Activated CD4-positive, CD25-positive, alpha-beta regulatory T cell (primary cell): ENCODE measurements at places on chromosomes 6 and 20.

- no peak for DNase-seq
Measured at GRCh38 chr6:74734901-74735300, 471.0 kb downstream of the COL12A1 start.

DNA sequence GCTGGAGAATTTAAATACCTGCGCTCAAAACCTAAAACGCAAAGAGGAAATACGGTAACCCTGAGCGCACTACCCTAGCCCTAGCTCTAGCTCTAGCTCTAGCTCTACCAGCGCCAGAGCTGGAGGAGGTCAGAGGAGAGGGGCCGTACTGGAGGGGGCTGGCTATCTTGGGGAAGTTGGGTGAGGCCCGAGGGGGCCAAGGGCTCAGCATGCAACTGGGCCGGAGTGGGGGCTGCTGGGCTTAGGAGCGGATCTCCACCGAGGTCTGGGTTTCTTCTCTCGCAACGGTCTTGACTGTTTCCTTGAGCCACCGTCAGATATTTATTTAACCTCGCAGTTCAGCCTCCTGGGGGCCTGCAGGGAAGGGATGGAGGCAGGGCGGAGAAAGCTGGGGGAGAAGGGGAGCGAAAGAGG is 91.0 kb downstream of the NCR2 start:
- DNase-seq, result no peak

DNA sequence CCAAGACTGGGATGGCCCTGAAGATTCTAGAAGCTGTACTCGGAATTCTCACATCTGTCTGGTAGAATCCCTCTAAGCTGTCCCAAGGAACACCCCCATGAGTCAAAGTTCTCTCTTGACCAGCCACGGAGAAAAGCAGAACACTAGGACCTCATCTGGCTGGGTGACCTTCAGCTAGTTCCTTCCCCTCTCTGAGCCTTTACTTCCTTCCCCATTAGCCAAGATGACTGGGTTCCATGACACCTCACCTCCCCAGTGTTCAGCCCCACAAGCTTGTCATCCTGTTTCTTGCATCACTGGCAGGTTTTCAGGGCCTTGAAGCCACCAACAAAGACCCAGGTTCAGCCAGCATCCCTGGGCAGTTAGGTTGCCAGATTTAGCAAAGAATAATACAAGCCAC is 47.8 kb downstream of the MAFB start:
- no peak for DNase-seq

DNA sequence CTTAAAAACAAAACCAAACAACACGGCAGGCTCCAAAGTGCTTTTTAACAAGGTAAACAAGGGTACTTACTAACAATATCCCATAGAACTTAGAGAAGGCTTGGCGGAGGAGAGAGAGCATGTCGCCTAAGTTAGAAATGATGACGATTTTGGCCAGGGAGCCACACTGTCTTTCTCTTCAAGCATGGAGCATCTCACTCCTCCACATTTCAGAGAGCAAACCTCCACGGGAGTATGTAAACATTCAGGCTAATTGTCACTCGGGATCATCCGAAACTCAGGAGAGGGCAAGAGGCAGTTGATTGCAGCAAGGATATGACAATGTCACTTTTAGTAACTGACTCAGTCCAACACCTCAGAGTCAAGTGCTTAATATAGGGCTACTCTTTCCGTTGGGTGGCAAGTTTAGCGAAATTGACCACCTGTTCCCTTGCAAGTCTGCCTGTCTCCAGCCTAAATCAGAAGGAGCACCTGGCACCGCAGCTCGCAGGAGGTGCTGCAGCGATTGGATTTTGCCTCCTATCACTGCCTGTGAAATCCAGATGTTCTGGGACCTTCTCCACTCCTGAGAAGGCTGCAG is 65.8 kb upstream of the RPS6KA2 start:
- no peak for DNase-seq

GRCh38 chr6:44342489-44342888 is at the start of gene SPATS1:
Gene SPATS1, plus strand, starts transcription at chr6:44342650. Its CDS starts 446 bp downstream, at chr6:44343096.
- DNase-seq, result no peak

- DNase-seq, result no peak
Measured at GRCh38 chr6:14957355-14958059, 288.4 kb upstream of the JARID2 start.

DNA sequence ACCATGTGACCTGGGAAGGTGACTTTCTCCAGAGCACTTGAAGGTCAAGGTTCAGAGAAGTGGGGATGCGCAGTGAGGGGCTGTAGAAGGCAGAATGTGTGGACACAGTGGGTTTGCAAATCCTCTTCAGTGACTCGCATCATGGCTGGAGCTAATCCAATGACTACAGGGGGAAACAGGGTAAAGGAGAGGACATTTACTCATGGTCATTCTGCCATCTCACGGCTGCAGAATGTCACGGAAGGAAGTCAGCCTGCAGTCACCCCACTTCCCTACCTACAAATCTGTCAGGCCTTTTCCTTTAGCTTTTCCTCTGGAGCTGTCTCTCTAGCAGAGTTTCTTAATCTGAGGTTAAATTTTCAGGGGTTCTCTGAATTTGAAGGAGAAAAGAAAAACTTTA is 337.6 kb downstream of the CDC5L start:
- no peak for DNase-seq

DNA sequence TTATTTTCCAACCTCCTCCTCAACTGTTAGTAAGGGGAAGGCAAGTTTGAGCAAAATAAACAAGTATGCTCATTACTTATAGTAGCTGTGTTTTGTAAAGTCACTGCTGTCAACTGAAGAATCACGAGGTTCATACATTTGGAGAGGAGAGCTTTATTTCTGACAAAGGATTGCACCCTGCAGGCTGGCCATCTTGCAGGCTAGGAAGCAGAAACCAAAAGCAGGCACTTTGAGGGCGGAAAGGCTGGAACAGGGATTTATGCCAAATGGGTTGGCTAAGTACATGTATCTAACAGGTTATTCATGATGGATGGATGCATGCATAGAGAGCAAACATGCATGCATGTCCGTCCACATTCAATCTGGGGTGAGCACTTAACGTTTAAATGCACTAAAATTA is 46.7 kb downstream of the PSMB1 start:
- no peak for DNase-seq

DNA sequence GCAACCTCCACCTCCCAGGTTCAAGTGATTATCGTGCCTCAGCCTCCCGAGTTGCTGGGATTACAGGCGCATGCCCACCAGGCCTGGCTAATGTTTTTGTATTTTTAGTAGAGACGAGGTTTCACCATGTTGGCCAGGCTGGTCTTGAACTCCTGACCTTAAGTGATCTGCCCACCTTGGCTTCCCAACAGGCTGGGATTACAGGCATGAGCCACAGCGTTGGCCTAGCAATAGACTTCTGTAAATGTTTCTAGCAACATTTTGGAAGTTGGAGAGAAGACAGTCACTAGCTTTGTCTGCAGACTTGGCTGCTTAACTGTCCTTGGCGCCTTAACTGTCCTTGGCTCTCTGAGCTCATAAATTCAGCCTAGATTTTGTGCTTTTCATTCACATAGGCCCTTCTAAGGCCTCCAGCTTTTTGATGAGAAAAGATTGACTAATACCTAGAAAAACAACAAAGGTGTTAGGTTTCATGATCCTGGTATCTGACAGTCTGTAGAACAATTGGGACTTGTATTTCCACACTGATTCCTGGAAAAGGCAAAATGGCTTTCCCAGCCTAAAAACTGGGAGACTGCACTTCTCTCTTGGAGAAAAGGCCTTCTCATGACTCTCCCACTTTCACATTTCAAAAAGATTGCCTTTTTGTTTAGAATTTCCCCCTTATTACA is 49.7 kb downstream of the OR2B2 start:
- no peak for DNase-seq

DNA sequence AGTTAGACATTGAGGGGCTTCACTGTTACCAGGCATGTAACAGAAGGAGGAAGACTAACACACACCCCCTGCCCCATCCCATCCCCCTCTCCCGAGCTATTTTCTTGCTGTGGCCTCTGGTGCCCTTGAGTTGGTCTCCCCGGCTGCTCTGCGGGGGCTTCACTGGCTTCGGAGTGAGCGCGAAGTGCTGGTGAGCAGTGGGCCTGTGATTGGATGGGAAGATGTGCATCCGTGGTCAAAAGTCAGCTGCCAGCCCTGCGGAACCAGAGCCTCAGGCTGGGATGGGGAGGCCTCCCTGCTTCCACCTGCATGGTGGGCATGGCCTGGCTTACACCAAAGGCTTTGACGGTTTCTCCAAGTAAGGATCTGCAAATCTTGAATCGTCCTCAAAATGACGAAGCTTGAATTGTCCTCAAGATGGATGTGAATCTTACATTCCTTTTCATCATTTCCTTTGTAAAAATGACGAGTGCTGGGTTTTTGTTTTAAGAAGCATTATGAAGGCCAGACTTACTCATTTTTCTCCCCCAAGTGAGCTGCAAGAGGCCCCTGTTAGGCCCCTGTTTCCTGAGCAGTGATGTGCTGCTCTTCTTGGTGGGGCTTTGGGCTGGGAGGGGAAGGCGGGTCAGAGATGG is 23.7 kb downstream of the SPATA2 start:
- DNase-seq, result no peak

- no peak for DNase-seq
Measured at GRCh38 chr6:1250489-1251197, 61.3 kb upstream of the FOXQ1 start.

DNA sequence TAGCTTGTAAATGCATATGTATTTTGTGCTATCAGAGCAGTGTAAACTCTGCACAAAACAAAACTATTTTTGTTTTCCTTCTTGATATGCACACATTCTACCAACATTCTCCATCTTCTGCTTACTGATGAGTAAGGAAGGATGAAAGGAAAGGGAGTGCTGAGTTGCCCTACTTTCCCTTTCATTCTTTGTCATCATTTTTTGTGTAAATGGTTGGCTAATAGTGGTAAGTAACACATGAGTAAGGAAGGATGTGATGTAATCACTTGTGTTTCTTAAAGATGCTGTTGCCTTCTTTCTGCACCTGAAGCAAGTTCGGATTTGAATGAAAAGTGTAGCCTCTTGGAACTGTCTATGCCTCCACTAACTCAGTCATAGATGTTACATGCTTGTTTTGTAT is 4.6 kb upstream of the REV3L start:
- no peak for DNase-seq

- no peak for DNase-seq
Measured at GRCh38 chr6:104607501-104607900, 252.2 kb downstream of the HACE1 start.
